ENCODE measurements at places on chromosomes 16 and 17.

DNA sequence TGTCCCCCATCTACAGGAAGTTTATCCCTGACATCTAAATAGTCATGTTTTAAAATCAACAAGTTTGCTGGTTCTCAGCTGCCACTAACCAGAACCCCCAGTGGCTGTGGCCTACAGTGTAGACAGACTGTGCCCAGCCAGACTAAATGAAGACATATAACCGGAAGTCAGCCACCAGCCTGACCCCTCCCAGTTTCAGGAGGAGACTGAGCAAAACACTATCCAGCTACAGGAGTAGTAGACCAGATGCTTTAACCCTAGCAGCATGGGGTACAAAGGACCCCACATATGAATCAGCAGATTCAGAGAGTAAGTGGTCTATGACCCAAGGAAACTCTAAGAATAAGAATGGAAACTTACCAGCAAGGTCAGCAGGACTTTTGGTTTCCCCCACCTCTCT, 83.4 kb downstream of the HIC1 start:
- no peak for DNase-seq

DNA sequence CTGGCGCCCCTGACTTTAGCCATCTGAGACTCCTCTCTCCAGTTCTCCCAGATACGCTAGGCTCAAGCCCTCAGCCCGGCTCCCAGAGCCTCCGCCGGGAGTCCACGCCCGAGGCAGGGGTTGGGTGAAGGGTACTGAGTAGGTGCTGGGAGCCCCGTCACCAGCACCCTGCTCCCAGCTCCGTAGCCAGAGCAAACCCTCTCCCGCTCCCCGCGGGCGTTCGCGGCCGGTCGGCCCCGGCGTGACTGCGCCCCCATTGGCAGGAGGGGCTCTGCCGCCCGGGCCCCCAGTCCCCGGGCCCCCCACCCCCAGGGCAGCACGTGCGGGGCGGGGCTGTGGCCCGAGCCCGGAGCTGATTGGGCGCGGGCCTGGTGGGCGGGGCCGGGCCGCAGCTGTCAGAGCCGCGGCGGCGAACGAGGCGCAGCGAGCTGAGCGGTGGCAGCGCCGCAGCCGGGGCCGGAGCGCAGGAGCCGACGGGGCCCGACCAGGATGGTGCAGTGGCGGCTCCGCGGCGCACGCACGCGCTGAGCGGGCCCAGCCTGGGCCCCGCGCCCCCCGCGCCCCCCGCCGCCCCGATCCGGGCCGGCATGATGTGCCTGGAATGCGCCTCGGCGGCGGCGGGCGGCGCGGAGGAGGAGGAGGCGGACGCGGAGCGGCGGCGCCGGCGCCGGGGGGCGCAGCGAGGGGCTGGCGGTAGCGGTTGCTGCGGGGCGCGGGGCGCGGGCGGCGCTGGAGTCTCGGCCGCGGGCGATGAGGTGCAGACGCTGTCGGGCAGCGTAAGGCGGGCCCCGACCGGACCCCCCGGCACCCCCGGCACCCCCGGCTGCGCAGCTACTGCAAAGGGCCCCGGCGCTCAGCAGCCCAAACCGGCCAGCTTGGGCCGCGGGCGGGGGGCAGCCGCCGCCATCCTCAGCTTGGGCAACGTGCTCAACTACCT, at the start of gene SPNS2:
TSS of gene SPNS2 (plus strand) at position 421 of the 937 bp plus-strand sequence. CDS start at position 588, 167 bp downstream.
- no peak for DNase-seq

GRCh38 chr16:46975165-46975564, 1.7 kb upstream of the DNAJA2 start:
- no peak for DNase-seq

DNA sequence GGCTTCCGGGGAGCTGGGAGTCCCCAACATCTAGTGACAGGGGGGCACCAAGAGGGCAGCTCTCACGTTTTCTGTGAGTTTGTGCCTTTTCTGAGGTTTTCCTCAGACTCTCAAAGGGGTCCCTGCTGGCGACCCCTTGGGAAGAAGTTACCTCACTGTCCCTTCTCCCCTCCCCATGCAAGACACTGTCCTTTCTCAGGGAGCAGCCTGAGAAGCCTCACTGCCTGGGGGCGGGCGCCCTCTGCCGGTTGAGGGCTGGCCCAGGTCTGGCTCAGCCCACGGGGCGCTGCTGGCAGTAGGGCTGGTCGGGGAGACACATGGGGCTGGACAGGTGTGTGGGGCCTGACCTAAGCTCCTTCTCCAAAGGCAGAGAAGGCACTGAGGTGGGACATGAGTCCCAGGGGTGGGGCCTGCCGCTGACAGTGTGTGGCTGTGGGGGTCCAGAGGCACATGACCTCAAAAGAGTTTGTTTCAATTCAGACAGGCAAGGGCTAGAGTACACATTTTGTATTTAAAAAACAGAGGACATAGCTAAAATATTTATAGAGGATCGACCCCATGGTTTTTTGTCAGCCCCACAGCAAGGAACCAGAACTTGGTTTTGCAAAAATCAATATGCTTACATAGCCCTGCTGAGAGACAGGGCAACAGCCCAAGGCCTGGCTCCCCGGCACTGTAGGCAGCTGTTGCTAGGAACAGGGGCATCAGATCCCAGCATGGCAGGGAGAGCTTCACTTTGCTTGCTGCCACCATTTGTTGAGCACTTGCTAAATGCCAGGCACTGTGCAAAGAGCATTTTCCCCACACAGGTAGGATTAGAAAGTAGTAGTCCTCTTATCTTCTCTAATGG, 18.5 kb upstream of the ALDH3A1 start:
- DNase-seq, result no peak
